ENCODE measurements at places on chromosomes 5 and 9.

DNA sequence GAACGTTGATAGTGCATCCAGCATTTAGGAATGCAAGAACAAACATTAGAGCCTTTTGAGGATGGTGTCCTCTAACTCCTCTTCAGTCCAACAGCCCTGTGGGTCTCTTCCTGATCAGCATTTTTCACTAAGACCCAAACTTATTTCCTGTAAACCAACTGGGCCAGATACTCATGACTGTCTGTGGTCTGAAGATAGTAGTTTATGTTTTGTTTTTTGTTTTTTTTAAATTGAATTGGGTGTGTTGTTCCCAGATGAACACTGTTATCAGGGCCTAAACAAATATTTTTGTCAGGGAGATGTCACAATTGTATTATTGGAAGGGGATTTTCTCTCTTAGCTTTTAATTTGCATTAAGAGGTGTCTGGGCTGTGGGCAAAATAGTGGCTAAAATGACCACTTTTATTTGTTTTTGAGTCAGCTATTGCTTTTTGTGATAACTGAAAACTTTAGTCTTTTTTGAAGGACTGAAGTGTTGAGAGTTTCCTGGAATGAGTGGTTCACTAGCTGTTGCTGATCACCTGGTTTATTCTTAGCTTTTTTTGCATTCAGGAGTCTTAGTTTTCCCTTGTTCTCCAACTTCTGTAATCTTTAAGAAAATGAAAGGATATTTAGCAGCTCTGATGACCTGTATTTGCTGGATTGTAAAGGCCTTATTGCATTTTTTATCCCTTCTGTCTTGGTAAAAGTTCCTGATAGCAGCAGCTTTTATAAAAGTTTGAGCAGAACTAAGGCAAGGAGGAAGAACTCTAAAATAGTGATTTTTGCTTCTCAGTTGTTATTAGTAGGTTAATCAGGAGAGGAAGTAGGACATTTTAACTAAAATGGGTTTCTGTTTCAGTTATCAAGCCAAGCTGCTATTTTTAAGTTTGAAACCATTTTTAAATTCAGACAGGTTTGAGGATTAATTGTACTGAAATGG is 5.5 kb downstream of the MAN2A1 start:
- no peak for DNase-seq

- no peak for DNase-seq
These were observed 245.1 kb downstream of the DOCK8 start for GRCh38 chr9:459491-460444.

DNA sequence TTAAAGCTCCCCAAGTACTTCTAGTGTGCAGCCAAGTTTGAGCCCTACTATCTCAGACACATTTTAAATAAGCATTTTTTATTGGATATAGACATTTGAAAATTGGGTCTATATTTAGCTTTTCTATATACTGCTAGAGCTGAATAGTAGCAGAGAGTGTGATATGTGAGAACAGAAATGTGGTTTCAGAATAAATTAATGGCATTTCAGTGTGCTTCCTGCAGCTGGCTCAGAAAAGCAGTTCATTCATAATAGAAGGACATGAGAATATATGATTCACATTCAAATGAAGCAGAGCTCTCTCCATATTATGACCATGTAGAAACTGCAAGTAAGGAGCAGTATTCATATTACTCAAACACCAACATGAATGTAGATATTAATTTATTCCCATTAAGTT is 464.0 kb downstream of the PTPRD start:
- DNase-seq = no peak

GRCh38 chr5:14068136-14068535 is 75.0 kb upstream of the TRIO start:
- DNase-seq = no peak

Measured in skin of body (tissue), 3 donors.